ENCODE measurements at places on chromosomes 4 and X. TPM values are rescaled to one million over a fixed set of nuclear protein-coding genes. Genes with fewer than 3 reads are reported as not detected.

- H3K4me1 ChIP-seq, result no peaks in the 10 kb centered on the region
- no peaks in the 10 kb centered on the region for H3K36me3 ChIP-seq
- no peak for DNase-seq
- H3K4me3 ChIP-seq, result no peak overlapping the region
- H3K27me3 ChIP-seq, result no peaks in the 10 kb centered on the region
- H3K27ac ChIP-seq, result no peak overlapping the region
These were observed 148.9 kb upstream of the RBPJ start for GRCh38 chr4:26171941-26172340.

GRCh38 chr4:48490680-48491513 lies 845 bp downstream of the ZAR1 start:
- H3K27me3 ChIP-seq, result peaks cover 61% of the 10 kb centered on the region
- peak overlapping the region; percentile 44 for H3K4me3 ChIP-seq
- no peaks in the 10 kb centered on the region for H3K4me1 ChIP-seq

PRKG2 gene
- total RNA-seq, result 3.7 TPM

PABPC4L gene
- 1.5 TPM for total RNA-seq

TCEANC gene
- total RNA-seq, result 2.9 TPM

RAB40AL gene
- 2.4 TPM for total RNA-seq

DNA sequence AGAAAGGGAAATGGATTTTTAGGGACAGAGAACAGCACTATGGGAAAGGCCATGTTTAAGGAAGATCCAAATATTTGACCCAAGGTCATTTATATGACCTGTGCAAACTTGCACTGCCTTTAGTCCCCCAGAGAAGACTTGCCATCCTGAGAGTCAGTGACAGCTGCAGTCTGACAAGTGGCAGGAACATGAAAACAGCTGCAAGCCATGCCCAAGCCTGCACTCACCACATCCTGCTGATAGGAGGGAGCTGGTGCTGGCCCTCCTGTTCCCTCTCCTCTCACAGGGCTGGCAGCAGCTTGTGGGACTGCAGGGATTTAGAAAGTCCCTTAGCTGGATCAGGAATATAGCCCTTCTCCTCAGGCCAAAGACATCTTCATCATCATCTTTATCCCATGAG lies 187.7 kb downstream of the RAP1GDS1 start:
- H3K27me3 ChIP-seq, result no peaks in the 10 kb centered on the region
- H3K4me1 ChIP-seq, result peaks cover 11% of the 10 kb centered on the region
- H3K4me3 ChIP-seq, result no peak overlapping the region
- DNase-seq, result no peak

BEX5 gene
- not detected for total RNA-seq

DNA sequence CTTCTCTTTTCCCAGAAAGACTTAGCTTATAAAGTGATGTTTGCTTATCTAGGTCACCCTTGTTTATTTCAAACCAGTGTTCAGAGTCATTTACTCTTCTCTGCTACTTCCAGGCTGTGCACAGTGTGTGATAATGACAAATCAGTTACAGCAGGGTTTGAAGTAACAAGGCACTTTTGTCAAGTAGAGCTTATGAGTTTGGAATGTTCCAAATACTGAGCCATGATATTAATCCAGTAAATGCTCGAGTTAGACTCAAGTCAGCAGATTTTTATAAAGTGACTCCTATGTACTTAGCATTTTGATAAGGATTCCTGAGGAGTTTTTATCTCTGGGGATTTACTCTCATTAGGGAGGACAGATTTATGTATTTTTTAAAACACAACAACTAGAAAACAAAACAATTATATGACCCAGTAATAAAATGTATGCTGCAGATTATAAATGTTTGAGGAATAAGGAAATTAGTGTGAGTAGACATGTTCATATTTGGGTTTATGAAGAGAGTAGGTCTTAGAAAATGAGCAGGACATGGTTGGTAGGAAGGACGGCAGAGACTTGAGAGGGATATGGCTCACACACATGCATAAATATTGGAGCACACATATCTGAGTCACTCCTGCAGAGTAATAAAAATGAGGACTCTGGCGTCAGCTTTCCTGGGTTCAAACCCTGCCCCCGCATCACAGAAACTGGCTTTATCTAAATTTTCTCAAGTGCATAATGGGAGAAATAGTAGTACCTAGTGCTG lies 271.2 kb downstream of the FBXO8 start:
- H3K27me3 ChIP-seq, result no peaks in the 10 kb centered on the region
- no peaks in the 10 kb centered on the region for H3K36me3 ChIP-seq
- no peak for DNase-seq
- no peaks in the 10 kb centered on the region for H3K4me1 ChIP-seq

- no peaks in the 10 kb centered on the region for H3K27me3 ChIP-seq
- no peak overlapping the region for H3K27ac ChIP-seq
- no peaks in the 10 kb centered on the region for H3K4me1 ChIP-seq
- no peak overlapping the region for H3K4me3 ChIP-seq
- no peak for DNase-seq
These were observed 66.5 kb downstream of the PDHA1 start for GRCh38 chrX:19410259-19410658.

DNA sequence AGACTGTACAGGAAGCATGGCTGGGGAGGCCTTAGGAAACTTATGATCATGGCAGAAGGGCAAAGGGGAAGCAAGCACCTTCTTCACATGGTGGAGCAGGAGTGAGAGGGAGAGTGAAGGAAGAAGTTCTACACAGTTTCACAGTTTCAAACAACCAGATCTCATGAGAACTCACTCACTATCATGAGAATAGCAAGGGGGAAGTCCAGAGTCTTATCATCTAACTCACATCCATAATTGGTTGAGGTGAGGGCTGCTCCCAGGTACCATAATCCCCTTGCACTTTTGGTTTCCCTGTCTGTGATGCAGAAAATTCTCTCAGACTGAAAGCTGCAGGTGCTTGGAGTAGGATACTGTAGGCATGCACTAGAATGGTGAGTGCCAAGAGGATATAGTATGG lies 233.8 kb upstream of the CPEB2 start:
- no peaks in the 10 kb centered on the region for H3K27me3 ChIP-seq
- no peaks in the 10 kb centered on the region for H3K4me1 ChIP-seq
- H3K4me3 ChIP-seq, result no peak overlapping the region
- H3K27ac ChIP-seq, result no peak overlapping the region
- H3K36me3 ChIP-seq, result no peaks in the 10 kb centered on the region
- DNase-seq, result no peak

- H3K4me3 ChIP-seq, result no peak overlapping the region
- no peaks in the 10 kb centered on the region for H3K27me3 ChIP-seq
- H3K4me1 ChIP-seq, result no peaks in the 10 kb centered on the region
- no peaks in the 10 kb centered on the region for H3K36me3 ChIP-seq
These were observed 605.9 kb downstream of the ADGRL3 start for GRCh38 chr4:61805979-61806378.

DNA sequence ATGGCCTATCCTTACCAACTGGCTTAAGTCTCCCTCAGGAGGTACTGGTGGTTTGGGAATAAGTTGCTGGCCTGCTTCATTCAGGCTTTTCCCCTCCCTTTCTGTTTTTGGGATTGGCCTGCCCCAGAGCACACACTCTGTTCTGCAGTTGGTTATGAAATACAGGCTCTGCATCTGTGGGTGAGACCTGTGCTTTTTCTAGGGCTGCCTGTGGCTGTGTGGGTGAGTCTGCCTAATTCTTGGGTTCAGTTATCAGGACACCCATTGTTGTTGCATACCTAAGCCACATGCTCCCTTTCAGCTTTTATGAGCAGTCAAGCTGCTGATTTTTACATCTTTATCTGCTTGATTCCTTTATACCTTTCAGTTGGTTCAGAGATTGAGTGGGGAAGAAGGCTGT lies 19.0 kb upstream of the CWH43 start:
- no peaks in the 10 kb centered on the region for H3K27me3 ChIP-seq
- no peak overlapping the region for H3K4me3 ChIP-seq
- H3K4me1 ChIP-seq, result no peaks in the 10 kb centered on the region
- no peaks in the 10 kb centered on the region for H3K36me3 ChIP-seq
- DNase-seq, result no peak
- no peak overlapping the region for H3K27ac ChIP-seq

- H3K36me3 ChIP-seq, result no peaks in the 10 kb centered on the region
- no peak for DNase-seq
These were observed 62.7 kb downstream of the TMEM131L start for GRCh38 chr4:153528705-153529485.

GRCh38 chr4:96713271-96713850 lies 873.5 kb downstream of the PDHA2 start:
- H3K4me3 ChIP-seq, result no peak overlapping the region
- H3K27me3 ChIP-seq, result no peaks in the 10 kb centered on the region
- no peaks in the 10 kb centered on the region for H3K4me1 ChIP-seq
- H3K36me3 ChIP-seq, result no peaks in the 10 kb centered on the region
- H3K27ac ChIP-seq, result no peak overlapping the region

GRCh38 chrX:2614911-2615310 lies 76.2 kb upstream of the CD99 start:
- H3K27ac ChIP-seq, result peak overlapping the region; percentile 74
- no peaks in the 10 kb centered on the region for H3K27me3 ChIP-seq
- H3K36me3 ChIP-seq, result peaks cover 29% of the 10 kb centered on the region
- H3K4me3 ChIP-seq, result no peak overlapping the region
- peaks cover 15% of the 10 kb centered on the region for H3K4me1 ChIP-seq

All from tibial nerve (tissue), 4 donors.